Activated T-helper 1 cell treated with anti-CD3 and anti-CD28 coated beads, Interleukin-12 subunit alpha, Interleukin-12 subunit beta, Interleukin-2, Interleukin-4 antibody, amounts not matched to agents 30 ng/mL and 10 ng/mL and 1 ng/mL, durations not matched to agents 14 hours and 24 hours and 36 hours (primary cell): ENCODE measurements at places on chromosomes 1 and 21. TPM values are rescaled to one million over a fixed set of nuclear protein-coding genes. Genes with fewer than 3 reads are reported as not detected.

Gene LAMC1
- total RNA-seq, result 0.44 and 0.49 TPM in 2 replicates

Gene TRIM17
- total RNA-seq, result 1.4 and 1.7 TPM in 2 replicates

Gene ZFP69B
- 5.1 and 5.8 TPM in 2 replicates for total RNA-seq

Gene RAB7B
- not detected in 2 replicates for total RNA-seq

Gene WDR64
- total RNA-seq, result not detected in 2 replicates

Gene STK40
- 46.5 and 48.7 TPM in 2 replicates for total RNA-seq

Gene LCE1A
- not detected in 2 replicates for total RNA-seq

Gene C1orf87
- total RNA-seq, result not detected in 2 replicates

Gene PRAMEF33
- total RNA-seq, result not detected in 2 replicates

Gene RGS13
- total RNA-seq, result not detected in 2 replicates

Gene KCNE2
- total RNA-seq, result not detected in 2 replicates

Gene FAM72D
- total RNA-seq, result 7.8 and 8.7 TPM in 2 replicates

Gene WDR3
- 68.3 and 72.8 TPM in 2 replicates for total RNA-seq

Gene COQ8A
- total RNA-seq, result 33.1 and 33.8 TPM in 2 replicates

Gene C1QA
- total RNA-seq, result not detected in 2 replicates

Gene NVL
- total RNA-seq, result 47.2 and 47.6 TPM in 2 replicates

Gene CACNA1S
- not detected in 2 replicates for total RNA-seq

Gene RBM15
- 58.5 and 59.0 TPM in 2 replicates for total RNA-seq

Gene AKR7A3
- total RNA-seq, result 1.2 and 1.7 TPM in 2 replicates

Gene ADAMTS5
- total RNA-seq, result not detected in 2 replicates

Gene PODN
- total RNA-seq, result not detected in 2 replicates

Gene AMY2B
- 3.4 and 3.9 TPM in 2 replicates for total RNA-seq

Gene LHX8
- total RNA-seq, result not detected in 2 replicates

Gene OR6P1
- not detected in 2 replicates for total RNA-seq

Gene WNT3A
- not detected in 2 replicates for total RNA-seq

Gene SH3BP5L
- 29.0 and 30.9 TPM in 2 replicates for total RNA-seq

Gene ANKRD34A
- 4.8 and 5.1 TPM in 2 replicates for total RNA-seq

Gene LENEP
- total RNA-seq, result 1.5 and 1.8 TPM in 2 replicates

Gene CLCA4
- not detected in 2 replicates for total RNA-seq

Gene PBX1
- not detected in 2 replicates for total RNA-seq

Gene AQP10
- not detected in 2 replicates for total RNA-seq

Gene GBP6
- total RNA-seq, result 0.59 and 0.65 TPM in 2 replicates

Gene ARTN
- total RNA-seq, result 0.24 and 0.88 TPM in 2 replicates

Gene MAP1LC3C
- not detected in 2 replicates for total RNA-seq

Gene ABCA4
- total RNA-seq, result 0.29 TPM in 1 of 2 replicates, not detected in the other

Gene TMEM39B
- total RNA-seq, result 34.2 and 38.8 TPM in 2 replicates

Gene CLCA2
- total RNA-seq, result not detected in 2 replicates

Gene AMPD1
- total RNA-seq, result 0.56 TPM in 1 of 2 replicates, not detected in the other

Gene PRAMEF27
- not detected in 2 replicates for total RNA-seq

Gene MYBPH
- not detected in 2 replicates for total RNA-seq

Gene S100A12
- not detected in 2 replicates for total RNA-seq

Gene BSND
- total RNA-seq, result not detected in 2 replicates

Gene B4GALT2
- 51.2 and 51.3 TPM in 2 replicates for total RNA-seq

Gene PSRC1
- total RNA-seq, result 3.6 and 5.5 TPM in 2 replicates

Gene REN
- not detected in 2 replicates for total RNA-seq

Gene TBX19
- 2.0 and 2.5 TPM in 2 replicates for total RNA-seq
